ENCODE measurements at places on chromosomes 3 and 15. TPM values are rescaled to one million over a fixed set of nuclear protein-coding genes. Genes with fewer than 3 reads are reported as not detected.

DNA sequence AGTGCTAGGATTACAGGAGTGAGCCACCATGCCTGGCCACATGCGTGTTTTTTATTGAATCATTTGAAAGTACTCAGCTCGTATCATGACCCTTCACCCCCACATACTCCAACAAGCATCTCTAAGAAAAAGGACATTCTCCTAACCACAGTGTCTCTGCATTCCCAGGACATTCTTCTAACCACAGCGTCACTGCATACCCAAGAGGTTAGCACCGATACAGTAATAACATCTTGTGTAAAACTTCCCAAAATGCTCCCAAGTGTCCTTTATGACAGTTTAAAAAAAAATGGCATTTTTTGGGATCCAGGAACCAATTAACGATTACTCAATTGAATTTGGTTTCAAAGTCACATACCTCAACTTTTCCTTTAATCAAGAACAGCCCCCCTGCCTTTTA lies 39.6 kb downstream of the FLNB start:
- DNase-seq = no peak

DNA sequence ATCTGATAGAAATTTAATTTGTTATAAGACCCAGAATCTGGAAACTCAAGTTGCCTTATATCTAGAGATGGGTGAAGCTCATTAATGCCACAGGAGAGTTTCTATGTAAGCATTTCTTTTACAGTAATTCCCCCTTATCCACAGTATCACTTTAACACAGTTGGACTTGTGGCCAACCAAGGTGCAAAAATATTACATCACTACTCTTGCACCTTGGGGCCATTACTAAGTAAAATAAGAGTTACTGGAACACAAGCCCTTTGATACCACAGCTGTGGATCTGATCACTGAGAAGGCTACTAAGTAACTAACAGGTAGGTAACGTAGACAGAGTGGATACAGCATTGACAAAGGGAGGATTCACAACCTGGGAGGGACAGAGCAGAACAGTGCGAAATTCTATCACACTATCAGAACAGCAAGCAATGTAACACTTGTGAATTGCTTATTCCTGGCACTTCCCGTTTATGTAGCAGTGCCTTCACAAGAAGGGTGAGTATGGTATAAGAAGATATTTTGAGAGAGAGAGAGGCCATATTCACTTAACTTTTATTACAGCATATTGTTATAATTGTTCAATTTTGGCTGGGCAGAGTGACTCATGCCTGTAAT lies 33.9 kb upstream of the TOPBP1 start:
- no peak for DNase-seq

GRCh38 chr15:71784719-71785118 lies 25.6 kb upstream of the NR2E3 start:
- DNase-seq = no peak

DNA sequence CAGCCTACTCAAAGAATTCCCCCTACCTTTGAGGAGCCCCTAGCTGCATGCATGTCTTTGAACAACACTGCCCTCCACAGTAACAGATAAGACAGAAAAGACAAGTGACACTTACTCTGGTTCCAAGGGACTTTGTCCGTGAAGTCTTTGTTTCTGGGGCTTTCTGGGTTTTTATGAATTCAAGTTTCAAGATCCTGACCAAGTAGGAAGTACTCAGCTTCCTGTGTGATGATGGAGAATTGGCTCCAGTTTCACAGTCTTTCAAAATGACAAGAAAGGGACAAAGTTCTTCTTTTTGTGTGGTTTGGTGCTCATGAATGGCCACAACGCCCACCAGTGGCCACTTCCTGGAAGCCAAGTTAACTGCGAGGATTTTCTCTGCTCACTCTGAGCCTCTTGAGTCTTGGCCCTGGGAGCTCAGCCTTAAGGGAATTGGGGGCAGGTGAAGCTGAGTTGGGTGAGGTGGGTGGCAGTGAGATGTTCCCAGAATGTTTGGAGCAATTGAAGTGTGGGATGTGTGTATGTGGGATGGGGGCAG lies at the start of gene CCR1:
Gene CCR1, minus strand, starts transcription at position 147 of the 538 bp plus-strand sequence. CDS start 4,000 bp downstream, outside the sequence.
- DNase-seq = no peak

DNA sequence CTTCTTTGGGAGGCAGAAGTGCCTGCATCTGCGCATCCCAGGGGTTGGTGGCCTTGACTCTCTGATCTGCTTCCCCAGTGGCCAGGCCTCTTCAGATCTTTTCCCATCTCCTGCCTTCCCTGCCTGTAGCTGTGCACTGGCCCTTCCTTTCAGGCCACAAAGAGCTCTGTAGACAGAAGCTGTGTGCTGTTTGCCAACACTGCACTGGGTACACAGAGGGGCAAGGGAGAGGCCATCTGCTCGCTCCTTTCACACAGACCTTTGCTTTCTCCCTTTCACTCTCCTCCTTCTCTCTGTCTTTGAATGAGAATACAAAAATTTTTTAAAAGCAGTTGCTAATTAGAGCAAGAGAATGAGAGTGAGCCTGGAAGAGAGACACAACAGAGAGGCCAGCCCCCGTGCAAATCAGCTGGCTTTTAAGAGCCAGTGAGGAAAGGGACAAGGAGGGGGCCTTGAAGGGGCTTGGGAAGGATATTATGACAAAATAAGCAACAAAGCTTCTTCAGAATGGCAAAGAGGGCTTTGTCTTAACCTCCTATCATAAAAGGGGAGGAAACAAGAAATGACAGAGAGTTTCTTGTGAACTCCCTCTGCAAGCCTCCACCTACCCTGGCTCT lies 170.9 kb downstream of the EPHB1 start:
- no peak for DNase-seq

GRCh38 chr15:90677807-90678790 lies 39.0 kb upstream of the BLM start:
- DNase-seq = no peak

DNA sequence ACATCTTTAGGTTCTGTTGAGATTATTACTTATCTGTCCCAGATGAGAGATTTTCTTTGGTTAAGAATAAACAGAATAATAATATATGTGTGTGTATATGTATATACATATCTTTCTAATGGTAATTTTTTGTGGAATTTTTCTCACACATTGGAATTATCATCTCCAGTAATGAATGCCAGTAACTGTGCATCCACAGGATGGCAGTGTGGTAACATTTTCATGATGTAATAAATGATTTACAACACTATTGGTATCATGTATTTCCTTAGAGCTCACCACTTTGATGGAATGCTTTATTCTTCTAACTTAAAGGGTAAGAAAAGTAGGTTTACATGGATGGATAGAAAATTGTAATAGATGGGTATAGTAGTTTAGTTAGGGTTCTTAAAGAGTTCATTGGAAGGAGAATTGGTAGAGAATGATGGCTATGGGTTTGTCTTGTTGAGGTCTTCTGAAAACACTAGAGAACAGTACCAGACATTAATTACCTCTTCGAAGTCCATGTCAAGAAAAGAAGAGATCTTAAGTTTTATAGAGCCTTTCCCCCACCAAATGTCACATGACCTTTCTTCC lies 78.1 kb downstream of the STT3B start:
- DNase-seq = no peak

CYP1A1 gene
- not detected for polyA plus RNA-seq

Data from left renal pelvis (tissue), 4 donors.